Skeletal muscle cell (primary cell): ENCODE measurements at places on chromosomes 12 and 14.

- no peak for DNase-seq
Observed at GRCh38 chr14:99348816-99349614, 77.0 kb upstream of the BCL11B start.

GRCh38 chr12:6317693-6318439 lies 7.4 kb downstream of the PLEKHG6 start:
- DNase-seq = no peak

DNA sequence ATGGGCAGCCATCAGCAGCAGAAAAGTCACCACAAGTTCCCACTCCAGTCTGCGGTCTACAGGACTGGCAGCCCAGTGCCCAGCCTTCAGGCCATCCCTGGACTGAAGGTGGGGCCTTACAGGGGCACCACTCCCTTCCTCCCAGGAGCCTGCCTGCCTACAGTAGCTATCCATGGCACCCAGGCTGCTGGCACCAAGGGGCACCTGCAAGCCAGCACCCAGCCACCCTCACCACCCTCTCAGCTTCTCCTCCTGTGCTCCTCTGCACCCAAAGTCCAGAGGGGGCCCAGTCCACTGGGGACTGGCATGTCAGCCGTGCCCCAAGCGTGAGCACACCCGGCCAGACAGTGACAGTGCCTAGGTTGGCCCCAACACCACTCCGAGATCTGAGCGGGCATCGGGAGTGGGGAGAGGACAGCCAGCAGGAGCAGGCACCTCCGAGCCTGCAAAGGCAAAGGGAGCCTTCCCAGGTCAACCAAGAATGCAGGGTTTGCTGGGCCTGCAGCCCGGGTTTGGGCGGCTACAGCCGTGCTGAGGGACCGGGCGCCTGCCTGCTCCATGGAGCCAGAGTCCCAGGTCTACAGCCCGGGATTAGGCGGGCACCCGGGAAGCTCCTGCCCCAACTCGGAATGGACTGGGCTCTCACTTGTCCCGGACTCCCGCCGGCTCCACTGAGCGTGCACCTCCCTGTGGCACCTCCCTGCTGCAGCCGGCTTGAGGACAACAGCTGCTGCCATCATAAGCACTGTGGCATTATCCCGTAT lies 8.1 kb upstream of the OR6C65 start:
- DNase-seq = no peak

GRCh38 chr12:1279050-1279449 lies 288.0 kb downstream of the ERC1 start:
- no peak for DNase-seq

DNA sequence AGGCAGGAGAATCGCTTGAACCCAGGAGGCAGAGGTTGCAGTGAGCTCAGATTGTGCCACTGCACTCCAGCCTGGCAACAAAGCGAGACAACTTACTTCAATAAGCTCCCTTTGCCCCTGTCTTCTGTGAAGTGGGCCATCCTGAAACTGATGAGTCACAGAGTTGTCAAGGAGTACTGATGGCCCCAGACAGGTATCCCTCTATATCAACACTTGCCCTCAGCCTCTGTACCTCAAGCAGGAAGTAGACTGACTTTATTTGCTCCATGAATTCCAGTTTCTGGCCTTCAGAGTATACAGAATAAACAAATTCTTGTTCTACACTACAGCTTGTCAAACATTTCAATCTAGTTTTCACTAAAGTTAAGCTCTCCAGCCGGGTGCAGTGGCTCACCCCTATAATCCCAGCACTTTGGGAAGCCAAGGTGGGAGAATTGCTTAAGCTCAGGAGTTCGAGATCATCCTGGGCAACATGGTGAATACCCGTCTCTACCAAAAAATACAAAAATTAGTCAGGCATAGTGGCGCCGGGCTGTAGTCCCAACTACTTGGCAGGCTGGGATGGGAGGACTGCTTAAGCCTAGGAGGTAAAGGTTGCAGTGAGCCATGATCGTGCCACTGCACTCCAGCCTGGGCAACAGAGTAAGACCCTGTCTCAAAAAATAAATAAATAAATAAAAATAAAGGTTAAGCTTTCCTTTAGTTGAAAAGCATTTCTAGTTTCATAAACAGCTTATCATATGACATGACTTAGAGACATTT lies 16.4 kb upstream of the LRP10 start:
- DNase-seq = no peak

- no peak for DNase-seq
Observed at GRCh38 chr12:121803861-121804416, at the start of gene SETD1B. SETD1B (plus strand) TSS chr12:121804009; CDS start chr12:121804738, 729 bp downstream.

GRCh38 chr12:71400481-71400880 lies 39.1 kb upstream of the LGR5 start:
- no peak for DNase-seq

GRCh38 chr14:77988970-77989369 lies 181.2 kb upstream of the NRXN3 start:
- DNase-seq = no peak

GRCh38 chr12:18281941-18282340 lies 20.6 kb downstream of the PIK3C2G start:
- DNase-seq = no peak

- DNase-seq = peak; percentile 5
Observed at GRCh38 chr12:47156167-47156736, 76.5 kb upstream of the AMIGO2 start.

GRCh38 chr14:104114421-104115130 lies 23.8 kb upstream of the KIF26A start:
- DNase-seq = no peak

DNA sequence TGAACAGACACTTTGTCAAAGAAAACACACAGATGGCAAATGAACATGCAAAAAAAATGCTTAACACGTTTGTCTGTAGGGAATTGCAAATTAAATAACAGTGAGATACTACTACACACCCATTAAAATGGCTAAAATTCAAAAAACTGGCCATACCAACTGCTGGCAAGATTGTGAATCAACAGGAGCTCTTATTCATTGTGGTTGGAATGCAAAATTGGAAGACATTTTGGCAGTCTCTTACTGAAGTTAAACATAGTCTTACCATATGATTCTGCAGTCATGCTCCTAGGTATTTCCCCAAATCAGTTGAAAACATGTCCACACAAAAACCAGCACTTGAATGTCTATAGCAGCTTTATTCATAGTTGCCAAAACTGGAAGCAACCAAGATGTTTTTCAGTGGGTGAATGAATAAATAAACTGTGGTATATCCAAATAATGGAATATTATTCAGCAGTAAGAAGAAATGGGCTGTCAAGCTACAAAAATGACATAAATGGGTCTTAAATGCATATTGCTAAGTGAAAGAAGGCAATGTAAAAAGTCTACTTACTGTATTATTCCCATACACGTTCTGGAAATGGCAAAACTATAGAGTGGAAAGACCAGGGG lies 91.4 kb downstream of the PLEKHA5 start:
- peak; percentile 52 for DNase-seq

DNA sequence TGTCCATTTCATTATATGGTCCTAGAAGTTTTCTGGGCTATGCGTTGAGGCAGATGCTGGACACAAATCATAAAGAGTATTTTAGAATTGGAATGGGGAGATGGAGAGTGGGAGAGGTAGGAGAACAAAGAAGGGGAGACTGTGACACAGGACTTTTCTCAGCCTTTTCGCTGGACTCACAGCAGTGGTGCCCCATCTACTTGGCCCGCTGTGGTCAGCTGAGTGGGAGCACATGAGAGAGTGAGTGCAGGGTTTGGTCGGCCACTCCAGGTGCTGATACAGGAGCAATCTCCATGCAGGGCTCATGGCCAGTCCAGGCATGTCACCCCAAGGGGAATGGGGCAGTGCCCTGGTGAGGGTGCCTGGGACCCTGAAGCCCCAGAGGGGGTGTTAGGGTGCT lies 109.0 kb downstream of the MYRFL start:
- DNase-seq = no peak

DNA sequence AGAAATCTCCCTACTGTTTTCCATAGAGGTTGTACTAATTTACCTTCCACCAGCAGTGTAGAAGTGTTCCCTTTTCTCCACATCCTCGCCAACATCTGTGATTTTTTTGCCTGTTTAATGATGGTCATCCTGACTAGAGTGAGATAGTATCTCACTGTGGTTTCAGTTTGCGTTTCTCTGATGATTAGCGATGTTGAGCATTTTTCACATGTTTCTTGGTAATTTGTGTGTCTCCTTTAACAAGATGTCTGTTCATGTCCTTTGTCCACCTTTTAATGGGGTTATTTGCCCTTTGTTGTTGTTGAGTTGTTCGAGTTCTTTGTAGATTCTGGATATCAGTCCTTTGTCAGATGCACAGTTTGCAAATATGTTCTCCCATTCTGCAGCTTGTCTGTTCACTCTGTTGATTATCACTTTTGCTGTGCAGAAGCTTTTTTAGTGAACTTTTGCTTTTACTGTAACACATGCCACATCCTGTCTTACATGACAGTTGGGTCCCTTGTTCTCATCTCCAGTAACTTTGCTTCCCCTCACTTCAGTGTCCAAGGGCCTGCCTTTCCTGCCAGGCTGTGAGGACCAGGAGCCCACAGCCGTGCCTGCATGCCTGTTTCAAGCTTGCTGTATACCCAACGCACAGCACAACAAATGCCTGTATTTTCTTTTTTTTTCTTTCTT lies 64.9 kb downstream of the SPRING1 start:
- no peak for DNase-seq

DNA sequence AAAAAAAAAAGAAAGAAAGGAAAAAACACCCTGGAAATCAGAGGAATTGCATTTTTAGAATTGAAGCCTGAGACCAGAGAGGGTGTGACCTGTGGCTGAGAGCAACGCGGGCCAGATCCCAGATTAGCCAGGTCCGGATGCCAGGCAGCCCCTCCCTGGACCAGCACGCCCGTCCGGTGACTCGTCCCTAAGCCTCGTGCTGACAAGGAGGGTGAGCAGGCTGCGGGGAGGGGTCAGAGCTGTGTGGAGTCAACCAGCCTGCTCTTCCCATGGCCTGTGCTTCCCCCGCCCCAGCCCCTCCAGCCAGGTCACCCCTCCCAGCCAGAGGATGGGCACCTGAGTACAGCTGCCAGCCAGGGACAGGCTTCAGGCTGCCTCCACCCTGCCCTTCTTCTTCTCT lies 4.2 kb upstream of the KLC1 start:
- no peak for DNase-seq

- no peak for DNase-seq
Observed at GRCh38 chr12:17588968-17589367, 501.0 kb downstream of the RERGL start.

GRCh38 chr12:124592050-124592449 lies 24.6 kb upstream of the NCOR2 start:
- DNase-seq = no peak

- DNase-seq = no peak
Observed at GRCh38 chr12:130742716-130743115, 26.6 kb upstream of the RIMBP2 start.

GRCh38 chr14:50312734-50313054 lies 570 bp downstream of the DMAC2L start:
- no peak for DNase-seq
